ENCODE measurements at places on chromosomes 11 and 22.

GRCh38 chr11:31450841-31451240 is 58.6 kb downstream of the IMMP1L start:
- DNase-seq = no peak

DNA sequence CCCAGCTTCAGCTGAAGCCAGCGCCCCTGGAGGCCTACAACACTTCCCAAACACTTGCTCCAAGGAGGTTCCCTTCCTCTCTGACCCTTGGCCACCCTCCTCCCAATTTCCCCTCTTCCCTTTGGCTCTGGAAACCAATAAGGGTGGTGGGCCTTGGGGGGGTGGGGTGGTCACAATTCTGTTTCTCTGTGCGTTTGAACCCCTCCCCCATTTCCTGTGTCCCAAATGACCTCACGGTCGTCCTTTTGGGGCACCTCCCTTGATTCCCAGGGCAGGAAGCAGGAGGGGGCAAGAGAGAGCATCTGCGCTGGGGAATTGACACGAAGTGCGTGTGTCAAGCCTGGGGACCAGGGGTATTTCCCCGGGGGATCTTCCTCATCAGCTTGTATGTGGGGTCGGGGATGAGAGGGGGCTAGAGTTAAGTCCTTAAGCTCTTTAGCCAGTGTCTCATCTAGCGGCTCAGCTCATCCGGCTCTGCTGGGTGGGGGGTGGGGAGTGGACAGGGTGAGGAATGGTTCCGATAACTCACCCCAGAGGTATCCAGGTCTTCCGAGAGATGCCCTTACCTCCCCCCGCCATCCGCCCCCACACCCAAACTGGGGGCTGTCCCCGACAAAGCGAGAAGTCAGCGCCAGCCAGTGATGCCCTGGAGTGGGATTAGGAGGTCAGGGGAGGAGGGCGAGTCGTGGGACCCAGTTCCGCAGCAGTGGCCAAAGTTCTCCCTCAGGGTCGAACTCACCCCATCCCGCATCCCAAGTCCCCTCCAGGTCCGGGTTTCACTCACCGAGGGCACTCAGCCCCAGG is 587 bp downstream of the ESAM start:
- DNase-seq = no peak

DNA sequence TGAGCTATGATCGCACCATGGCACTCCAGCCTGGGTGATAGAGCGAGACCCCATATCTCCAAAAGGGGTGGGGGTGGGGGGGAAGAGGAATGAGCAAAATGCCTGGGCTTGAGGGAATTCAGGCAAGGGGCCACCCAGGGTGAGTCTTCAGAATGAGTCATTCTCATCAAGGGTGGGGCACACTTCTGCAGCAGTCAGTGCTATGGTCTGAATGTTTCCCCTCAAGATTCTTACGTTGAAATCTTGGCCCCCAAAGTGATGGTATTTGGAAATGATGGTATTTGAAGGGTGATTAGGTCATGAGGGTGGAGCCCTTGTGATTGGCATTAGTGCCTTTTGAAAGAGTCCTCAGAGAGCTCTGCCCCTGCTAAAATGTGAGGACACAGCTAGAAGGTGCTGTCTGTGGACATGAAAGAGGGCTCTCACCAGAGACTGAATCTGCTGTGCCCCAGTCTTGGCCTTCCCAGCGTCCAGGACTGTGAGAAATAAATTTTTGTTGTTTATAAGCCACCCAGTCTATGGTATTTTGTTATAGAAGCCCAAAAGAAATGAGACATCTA is 86.4 kb upstream of the THY1 start:
- DNase-seq = no peak

GRCh38 chr11:35207471-35208403 is 68.8 kb downstream of the CD44 start:
- DNase-seq = no peak

DNA sequence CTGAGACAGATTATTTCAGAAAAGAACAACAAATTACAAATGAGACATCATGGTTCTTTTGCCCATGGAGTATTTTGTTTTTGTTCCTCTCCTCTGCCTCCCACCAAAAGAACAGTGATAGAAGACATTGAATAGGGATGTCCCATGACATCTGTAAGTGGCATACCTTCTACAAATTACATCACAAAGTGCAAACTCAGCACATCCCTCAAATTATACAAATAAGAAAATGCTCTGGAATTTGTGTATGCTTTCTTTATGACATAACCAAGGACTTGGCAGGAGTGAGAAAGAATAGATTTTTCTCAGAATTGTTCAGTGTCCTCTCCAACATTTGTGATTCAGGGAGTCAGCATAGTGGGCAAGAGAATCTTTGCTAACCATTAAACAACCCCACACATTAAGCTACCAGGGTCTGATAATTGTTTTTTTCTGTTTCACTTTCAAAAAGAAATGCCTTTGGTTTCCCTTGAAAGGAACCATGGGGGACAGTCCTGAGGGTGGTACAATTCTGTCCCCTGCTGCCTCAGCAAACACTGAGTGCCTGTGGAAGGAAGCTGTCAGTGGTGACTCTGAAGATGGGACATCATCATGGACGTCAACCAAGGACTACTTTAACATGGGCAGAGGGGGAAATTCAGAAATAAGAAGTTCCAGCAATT is 430.3 kb downstream of the AASDHPPT start:
- no peak for DNase-seq

DNA sequence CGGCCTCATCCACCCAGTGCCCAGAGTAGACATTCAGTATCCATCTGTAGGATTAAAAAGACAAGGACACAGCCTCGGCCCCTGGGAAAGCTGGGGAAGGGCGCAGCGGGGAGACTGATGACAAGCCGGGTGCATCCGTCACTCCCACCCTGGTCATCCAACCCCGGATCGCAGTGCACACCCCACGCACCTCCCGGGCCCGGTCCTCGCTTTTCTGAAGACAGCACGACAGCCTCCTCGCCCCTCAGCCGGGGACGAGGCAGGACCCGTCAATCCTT is 1.1 kb downstream of the FCHSD2 start:
- peak; percentile 24 for DNase-seq

GRCh38 chr11:46361283-46362155 is 14.3 kb downstream of the DGKZ start:
- DNase-seq = peak; percentile 51

GRCh38 chr22:41620589-41621098 is at the start of gene DESI1:
Gene DESI1 (minus strand): TSS chr22:41621043. CDS start chr22:41620839, 204 bp downstream.
- DNase-seq = no peak

DNA sequence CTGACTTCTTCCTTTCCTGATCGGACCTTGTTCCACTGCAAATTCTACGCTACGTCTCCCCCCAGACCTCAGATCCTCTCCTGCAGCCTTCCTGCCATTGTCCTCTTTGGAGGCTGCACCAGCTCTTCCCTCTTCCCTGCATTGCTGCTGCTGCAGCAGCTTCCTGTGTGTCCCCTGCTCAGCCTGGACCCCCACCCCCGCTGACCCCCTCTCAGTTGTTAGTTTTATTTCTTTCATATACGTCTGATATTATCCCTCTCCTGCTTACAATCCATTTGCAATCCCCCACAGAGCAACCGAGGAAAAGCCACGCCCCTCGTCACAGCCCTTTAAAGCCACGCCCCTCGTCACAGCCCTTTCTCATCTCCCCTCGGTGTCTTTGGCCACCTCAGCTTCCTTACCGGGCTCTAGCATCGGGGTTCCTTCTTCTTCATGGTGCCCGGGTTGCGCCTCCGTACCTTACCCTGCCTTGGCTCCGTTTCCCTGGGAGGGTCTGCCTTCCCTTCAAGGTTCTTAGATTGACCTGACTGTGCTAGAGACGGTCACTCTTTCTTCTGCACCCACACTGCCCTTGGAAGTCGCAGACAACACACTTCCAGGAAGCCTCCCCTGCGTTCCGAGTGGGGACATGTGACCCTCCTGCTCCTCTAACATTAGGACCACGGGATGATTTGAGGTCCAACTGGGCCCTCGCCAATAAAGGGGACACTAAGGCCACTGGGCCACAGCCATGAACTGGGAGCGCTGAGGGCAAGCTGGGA is 4.8 kb downstream of the MRGPRG start:
- DNase-seq = no peak

DNA sequence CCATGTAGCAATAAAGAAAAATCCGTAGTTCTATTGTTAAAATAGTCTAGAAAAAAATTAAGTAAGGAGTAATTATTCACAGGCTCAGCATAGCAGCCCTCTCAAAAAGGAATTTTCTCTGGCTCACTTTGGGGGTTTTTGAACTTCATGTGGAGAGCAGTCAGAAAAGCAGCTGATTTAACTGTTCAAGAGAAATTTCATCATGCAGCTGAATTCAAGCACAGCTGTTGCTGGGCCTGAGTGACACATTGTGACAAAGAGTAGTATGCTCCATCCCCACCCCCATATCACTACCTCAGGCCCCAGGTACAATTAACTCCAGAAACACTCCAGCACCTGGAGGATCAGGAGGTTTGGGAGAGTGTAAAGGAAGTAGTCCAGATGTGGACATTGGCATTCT is 272.1 kb downstream of the FAM76B start:
- DNase-seq = no peak

DNA sequence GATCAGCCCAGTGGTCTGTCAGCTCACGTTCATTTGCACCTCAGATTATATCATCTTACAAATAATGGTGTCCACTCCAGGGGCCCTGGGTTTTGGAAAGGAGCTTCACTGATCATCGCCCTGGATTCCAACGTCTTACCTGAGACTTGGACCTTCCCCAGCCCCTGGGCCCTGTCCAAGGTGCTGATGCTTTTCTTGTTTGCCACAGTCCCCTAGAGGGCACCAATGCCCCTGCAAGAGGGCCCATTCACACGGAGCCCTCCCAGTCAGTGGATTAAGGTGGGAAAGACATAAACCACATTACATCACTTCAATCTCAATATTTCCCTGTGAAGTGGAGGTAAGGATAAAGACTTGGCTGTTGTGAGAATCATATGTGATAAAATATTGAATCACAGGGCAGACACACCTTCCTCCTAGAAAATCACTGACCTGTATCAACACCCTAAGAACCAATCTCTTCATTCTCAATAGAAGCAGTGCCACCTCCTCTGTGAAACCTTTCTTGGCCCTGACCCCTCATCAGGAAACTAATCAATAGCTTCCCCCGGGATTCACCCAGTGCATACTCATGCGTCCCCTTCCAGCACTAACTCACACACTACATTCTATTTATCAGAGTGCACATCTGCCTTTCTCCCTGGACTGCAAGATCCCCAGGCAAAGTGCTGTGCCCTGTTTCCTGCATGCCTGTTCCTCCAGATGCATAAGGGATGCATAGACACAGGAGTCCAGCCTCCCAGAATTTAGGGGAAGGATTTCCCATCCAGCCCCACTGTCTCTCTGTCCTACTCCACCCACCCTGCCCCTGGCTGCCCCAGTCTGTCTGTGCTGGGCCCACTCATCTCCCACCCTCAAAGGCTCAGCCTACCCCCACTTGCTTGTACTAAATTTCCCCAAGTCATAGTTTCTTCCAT is 167.0 kb downstream of the BUD13 start:
- DNase-seq = no peak

GRCh38 chr11:14193644-14194043 is 165.3 kb downstream of the RRAS2 start:
- DNase-seq = no peak

- no peak for DNase-seq
These were observed 6.3 kb downstream of the FDX1 start for GRCh38 chr11:110435780-110436717.

DNA sequence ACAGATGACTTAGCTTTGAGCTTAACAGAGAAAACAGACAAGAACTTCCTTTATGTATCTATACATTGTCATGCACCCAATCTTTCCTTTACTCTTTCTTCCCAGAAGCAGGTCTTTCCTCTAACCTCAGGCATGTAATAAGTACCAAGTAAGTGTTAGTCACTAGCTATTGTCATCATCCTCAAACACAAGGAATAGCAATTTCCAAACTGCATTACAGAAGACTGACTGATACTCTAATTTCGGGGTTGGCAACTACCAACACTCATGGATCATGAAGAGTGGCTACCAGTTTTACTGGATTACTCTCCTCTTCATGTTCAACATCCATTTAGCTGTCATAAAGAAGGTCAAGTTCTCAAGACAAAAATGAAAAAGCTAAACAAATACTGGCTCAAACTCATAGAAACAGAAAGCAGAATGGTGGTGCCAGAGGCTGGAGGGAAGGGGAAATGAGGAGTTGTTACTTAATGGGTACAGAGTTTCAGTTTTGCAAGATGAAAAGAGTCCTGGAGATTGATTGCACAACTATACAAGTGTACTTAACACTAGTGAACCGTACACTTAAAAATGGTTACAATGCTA is 111.6 kb downstream of the SIK3 start:
- DNase-seq = no peak

GRCh38 chr11:59501931-59502330 is 1.4 kb upstream of the OR4D11 start:
- DNase-seq = no peak

- no peak for DNase-seq
These were observed 128.5 kb downstream of the CEP164 start for GRCh38 chr11:117456027-117456720.

DNA sequence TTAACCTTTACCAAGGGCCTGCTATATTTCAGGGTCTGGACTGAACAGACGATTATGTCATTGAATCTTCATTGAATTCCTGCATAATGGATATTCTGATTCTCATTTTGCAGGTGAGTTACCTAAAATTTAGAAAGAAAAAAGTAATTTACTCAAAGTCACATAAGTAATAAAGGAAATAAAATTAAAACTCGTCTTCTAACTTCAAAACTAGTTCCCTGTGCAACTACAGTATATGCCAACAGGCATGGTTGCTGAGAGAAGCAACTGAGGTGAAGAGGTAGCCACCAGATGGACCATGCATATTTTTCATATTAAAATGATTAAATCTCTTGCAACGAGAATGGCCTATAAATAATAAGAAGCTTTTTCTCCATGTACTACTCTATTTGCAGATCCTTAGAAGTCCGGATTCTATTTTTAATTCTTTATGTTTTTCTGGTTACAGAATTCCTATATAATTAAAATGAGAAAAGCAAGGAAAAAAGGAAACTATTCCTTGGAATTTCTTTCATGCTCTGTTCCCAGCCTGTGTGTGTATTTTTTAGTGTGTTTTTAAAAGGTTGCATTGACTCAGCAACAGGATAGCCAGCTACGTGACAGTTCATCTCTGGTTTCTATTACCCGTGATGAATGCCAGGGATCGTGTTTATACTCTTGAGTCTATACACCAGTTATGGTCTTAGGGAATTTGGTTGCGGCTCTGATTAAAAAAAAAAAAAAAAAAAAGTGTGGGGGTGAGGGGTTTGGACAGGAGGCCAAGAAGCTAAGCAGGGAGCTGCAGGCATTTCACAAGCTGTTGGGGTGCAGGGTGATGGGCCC is 186.8 kb downstream of the ETS1 start:
- no peak for DNase-seq

DNA sequence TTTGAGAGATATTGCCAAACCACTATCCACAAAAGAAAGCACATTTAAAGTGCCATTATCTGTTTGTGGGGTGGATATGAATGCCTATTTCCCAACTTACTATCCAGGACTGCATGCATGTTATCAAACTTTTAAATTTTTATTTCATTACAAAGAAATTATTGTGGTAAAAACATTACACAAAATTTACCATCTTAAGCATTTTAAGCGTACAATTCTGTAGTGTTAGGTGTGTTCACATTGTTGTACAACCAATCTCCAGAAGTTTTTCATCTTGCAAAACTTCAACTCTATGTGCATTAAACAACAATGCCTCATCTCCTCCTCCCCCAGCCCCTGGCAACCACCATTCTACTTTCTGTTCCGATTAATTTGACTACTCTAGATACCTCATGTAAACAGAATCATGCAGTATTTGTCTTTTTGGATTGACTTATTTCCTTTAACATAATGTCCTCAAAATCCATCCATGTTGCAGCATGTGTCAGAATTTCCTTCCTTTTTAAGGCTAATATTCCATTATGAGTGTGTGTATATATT is 17.6 kb upstream of the CD44 start:
- DNase-seq = no peak

GRCh38 chr11:66727282-66728037 is 1.6 kb downstream of the SPTBN2 start:
- peak; percentile 43 for DNase-seq

Measured in SK-N-DZ (cell line).